Retinal pigment epithelial cell (primary cell): ENCODE measurements at places on chromosomes 12 and 14.

DNA sequence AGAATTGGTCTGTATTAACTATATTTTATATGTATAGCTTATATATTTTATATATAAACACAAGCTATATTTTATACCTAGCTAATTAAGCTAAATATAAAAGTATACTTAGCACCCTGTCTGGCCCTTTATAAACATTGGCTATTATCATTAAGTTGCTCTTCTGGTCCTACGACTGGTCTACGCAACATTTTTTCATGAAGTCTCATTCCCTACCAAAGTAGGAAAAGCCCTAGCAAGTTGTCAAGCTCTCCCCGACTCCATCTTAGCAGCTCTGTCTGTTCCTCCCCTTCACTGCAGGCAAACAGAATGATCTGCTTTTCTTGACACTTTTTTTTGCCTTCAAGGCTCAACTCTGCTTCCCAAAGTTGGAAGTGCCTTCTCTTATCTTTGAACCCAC lies 36.7 kb upstream of the ELK3 start:
- DNase-seq = no peak

DNA sequence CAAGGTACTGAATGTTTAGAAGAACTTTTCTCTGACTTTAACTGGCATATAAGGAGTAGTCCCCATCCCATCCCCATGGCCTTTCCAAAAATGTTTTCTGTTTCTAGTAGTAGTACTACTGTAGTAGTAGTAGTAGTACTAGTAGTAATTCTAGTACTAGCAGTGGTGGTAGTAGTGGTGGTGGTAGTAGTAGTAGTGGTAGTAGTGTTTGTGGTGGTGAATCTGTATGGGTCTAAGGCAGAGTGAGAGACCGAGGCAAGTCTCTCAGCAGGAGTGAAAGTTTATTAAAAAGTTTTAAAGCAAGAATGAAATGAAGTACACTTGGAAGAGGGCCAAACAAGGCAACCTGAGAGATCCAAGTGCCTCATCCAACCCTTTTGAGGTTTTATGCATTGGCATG lies 58.6 kb downstream of the FOXN4 start:
- DNase-seq = no peak

GRCh38 chr12:124194264-124194892 lies 100.5 kb upstream of the RFLNA start:
- no peak for DNase-seq

GRCh38 chr14:90140298-90140955 lies 78.6 kb downstream of the KCNK13 start:
- no peak for DNase-seq

DNA sequence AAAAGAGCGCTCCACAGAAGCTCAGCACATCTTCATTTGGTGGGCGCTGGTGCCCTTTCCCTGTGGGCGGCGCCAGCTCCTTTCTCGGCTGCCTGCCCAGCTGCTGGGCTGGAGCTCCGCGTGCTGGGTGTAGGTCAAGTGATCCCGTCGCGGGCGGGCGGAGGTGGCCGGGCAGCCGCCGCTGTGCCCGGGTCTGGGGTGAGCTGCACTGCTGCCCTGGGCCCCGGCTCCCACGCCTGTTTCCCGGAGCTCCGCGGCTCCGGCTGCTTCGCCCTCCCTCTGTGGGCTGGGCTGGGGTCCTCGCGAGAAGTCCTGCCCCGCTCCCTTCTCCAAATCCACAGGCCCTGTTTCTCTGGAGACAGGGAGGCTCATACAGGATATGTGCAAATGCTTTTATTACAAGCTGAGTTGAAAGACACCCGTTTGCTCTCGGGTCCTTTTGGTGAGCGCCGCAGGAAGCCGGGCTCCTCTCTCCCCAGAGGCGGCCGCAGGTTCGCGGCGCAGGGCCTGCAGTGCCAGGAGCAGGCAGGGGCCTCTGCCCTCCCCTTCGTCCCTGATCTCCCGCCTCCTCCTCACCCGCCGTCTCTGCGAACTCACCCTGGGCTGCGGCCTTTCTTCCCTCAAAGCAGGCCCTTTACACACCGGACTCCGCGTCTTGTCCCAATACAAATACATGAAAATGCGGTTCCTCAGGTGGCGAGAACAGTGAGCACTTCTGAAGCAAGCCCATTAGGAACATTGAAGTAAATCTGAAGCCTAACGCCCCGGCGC lies 67.8 kb upstream of the CAPRIN2 start:
- DNase-seq = no peak

DNA sequence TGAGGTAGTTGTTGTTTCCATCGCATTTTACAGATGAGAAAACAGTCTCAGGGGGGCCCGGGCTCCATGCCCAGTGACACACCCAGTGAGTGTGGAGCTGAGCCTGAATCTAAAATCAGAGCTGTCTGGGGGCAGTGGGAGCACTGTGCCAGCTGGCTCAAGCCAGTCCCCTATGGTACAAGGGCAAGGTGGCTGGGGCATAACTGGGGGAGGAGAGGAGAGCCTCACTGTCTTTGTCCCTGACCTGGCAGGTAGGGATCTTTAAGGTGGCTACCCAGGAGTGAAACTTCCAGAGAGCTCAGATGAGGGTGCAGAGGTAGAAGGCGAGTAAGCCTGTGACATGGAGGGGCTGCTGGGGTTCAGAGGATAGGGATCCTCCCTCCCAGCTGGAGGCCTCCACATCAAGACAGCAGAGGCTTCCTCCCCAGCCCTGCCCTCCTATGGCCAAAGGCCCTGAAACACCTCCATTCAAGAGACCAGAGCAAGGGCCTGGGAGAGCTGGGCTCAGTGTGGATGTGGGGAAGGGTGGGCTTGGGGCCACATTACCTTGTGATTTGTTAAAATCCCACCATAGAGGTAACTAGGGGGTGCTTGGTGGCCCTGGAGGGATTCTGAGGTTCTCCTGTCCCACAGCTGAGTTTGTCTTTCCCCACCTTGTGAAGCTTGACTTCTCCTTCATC lies 33.1 kb downstream of the ASCL4 start:
- DNase-seq = no peak

DNA sequence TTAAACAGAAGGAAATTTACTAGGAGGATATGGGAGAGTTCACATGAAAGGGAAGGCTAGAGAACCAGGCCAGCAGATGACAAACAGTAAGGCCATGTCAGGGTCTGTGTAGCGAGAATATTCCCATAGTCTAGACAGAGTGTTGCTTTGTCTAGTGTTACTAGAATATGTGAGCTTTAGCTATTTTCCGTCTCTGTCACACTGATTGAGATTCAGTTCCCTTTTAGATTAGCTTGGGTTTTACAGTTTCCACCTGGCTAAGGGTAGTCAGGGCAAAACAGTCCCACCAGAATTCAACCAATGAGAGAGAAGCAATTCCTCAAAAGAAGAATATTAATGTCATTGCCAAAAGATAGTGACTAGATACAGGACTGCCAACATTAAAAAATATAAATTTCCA lies 82.8 kb upstream of the MDM1 start:
- DNase-seq = no peak

GRCh38 chr14:61101803-61102548 lies 120.9 kb downstream of the SLC38A6 start:
- no peak for DNase-seq

DNA sequence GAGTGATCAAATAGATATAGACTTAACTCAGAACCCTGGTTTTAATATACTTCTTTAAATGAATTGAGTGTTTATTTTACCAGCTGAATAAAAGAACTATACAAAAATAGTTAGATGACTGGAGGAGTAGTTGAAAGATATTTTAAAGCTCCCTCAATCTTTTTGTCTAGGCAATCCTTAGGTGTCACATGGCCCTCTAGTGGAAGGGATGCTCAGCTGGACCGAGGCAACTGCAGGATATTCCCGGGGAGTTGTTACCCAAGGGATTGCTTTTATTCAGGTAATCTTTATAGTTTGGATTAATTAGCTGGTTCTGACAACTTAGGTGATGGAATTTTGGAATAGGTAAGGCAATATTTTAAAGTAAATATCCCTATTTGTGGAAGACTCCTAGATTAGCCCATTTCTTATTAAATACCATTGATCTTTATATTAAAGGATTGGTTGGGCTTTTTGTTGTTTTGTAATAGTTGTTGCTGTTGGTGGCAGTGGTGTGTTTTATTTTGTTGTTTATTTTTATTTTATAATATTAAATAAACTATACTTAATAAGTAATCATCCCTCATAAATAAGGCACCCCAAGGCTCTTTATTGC lies 57.1 kb downstream of the ZDHHC17 start:
- no peak for DNase-seq

DNA sequence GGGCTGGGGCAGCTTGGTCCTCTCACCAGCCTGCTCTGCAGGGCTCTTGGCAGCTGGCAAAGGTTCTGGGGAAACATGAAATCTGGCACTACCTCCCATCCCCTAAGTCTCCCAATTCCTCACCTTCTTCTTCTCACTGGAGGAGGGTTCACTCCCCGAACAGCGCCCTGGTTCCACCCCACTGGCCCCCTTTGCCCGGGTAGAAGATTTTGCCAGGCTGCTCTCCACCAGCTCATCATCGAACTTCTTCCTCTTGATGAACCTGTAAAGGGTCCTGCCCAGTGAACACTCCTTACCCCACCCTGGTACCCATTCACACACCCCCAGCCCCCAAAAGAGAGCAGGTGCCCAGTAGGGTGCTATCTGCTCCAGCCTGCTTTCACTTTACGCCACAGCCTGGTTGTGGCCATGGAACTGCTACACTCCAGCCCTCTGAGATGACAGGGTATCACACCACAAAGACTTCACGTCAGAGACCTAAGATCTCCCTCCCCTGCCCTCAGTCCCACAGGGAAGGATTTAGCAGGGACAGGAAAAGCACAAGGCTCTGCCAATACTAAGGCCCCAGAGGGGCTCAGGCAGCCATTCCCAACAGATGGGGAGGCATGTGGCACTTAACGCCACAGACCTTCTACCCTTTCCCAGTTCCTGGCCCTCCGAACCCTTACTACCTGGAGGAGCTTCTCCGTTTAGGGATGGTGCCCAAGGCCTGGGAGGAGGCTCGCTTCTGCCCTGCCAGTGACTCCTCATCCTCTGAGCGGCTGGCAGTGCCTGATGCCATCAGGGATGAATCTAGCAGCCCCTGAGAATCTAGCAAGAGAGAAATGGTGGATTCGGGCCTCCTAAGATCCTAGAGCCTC lies 2.3 kb downstream of the MCRS1 start:
- no peak for DNase-seq

DNA sequence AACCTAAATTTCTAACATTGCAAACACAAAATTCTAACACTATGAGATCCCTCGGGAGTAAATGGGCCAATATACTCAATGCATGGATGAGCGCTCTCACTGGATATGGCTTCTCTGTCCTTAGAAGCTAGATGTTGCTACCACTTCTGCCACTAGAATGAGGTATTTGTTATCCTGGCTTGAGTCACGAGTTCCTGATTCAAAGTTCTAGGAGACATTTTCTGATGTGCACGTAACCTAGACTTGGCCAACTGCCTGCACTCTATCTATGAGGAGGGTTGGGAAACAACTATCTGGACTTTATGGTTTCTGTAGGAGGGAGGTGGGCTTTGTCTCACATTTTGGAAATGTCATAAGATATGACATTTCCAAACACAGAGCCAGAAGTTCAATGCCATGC lies 37.6 kb downstream of the FERMT2 start:
- no peak for DNase-seq

GRCh38 chr14:22821193-22822015 lies 6.2 kb upstream of the SLC7A7 start:
- no peak for DNase-seq

- DNase-seq = no peak
These were observed 242.5 kb downstream of the ZFP36L1 start for GRCh38 chr14:68550338-68550715.

DNA sequence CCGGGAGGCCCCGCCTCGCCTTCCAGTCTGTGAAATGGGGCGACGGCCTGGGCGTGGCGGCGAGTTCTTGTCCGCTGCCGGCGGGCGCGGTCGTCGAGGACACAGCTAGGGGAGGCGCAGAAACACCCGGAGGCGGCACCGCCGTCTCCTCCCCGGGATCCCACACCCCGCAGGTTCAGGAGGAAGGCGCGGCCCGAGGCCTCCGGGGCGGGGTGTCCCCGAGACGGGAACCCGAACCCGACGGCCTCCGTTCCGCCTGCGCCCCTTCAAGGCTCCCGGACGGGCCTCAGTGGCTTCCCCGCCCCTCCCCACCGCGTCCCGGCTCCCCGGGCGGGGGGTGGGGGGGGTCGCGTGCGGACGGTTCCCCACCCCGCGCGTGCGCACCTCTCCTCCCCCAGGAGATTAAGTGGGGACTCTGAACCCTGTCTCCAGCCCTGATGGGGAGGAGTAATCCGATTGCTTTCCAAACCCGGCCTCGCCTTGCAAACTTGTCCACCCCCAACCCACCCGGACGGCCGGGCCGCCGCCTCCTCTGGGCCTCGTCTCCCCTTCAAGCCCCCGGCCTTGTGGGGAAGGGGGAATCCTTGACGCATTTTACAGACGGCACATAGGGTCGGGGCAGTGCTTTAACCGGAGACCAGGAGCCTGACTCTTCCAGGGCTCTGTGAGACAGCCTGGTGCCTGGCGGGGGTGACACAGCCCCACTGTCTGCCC lies 35.3 kb upstream of the ANKRD9 start:
- DNase-seq = no peak

DNA sequence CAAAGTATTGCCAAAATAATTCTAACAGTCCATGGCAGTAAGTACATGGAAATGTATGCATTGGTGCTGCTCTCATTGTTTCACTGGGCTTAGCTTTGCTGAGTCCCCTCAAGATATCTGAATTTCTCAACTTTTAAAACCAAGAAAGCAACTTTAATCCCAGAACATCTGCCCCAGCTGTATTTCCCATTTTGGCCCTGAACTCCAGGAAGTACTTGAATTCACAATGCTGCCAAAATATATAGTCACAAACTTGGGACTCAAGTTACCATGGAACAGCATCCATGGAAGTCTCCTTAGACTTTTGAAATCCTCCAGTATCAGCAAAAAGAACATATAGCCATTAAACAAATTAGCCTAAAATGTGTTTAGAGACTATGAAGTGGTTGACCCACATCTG lies 78.5 kb upstream of the FLRT2 start:
- DNase-seq = no peak

- no peak for DNase-seq
These were observed 26.6 kb upstream of the LIMA1 start for GRCh38 chr12:50309950-50310349.

- no peak for DNase-seq
These were observed 86.5 kb upstream of the FOXN3 start for GRCh38 chr14:89503431-89503996.

DNA sequence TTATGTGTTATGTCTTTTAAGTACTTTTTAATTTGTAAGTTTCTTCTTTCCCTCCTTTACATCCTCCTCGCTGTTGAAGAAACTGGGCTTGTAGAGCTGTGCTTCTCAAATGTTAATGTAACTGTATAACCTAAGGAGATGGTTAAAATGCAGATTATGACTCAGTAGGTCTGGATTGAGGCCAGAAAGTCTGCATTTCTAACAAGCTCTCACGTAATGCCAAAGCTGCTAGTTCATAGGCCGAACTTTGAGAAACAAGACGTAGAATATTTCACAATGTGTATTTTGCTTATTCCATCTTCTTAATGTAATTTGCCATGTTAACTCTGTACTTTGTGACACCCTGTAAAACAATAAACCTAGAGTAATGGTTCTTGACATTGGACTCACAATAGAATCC lies 193.3 kb upstream of the SYT1 start:
- peak; percentile 96 for DNase-seq

- no peak for DNase-seq
These were observed 31.1 kb upstream of the STRAP start for GRCh38 chr12:15851045-15851620.

- DNase-seq = no peak
These were observed 67.3 kb upstream of the ATP2B1 start for GRCh38 chr12:89775986-89776365.
